ENCODE measurements at places on chromosomes 2 and 18.

- H3K27ac ChIP-seq: no peak overlapping the region
- no peaks in the 10 kb centered on the region for H3K27me3 ChIP-seq
- peaks cover 12% of the 10 kb centered on the region for H3K4me1 ChIP-seq
- H3K4me3 ChIP-seq: no peak overlapping the region
These were observed 7.7 kb upstream of the MAL start for GRCh38 chr2:95017836-95018235.

GRCh38 chr2:97935719-97936161 lies 60.0 kb downstream of the TMEM131 start:
- DNase-seq: no peak
- H3K36me3 ChIP-seq: no peaks in the 10 kb centered on the region
- no peak overlapping the region for H3K27ac ChIP-seq
- no peaks in the 10 kb centered on the region for H3K27me3 ChIP-seq
- no peaks in the 10 kb centered on the region for H3K4me1 ChIP-seq
- H3K4me3 ChIP-seq: no peak overlapping the region

DNA sequence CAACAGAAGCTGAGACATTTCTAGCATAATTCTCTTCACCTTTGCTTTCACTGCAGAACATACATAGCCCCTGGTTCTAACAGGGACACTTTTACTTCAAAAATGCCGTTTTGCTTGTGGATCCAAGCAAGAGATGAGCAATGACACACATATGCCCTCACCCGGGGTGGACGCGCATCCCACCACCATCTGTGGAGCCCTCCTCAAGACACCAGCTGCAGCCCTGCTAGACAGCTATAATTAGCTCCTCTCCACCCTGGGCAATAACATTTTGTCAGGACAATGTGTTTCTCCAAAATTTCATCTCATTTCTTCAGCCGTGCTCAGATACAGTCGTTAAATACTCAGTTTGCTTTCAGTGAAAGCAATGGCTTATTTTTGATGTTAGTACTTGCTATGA lies 368.7 kb upstream of the RAB6C start:
- no peak for DNase-seq
- H3K4me3 ChIP-seq: no peak overlapping the region
- H3K27me3 ChIP-seq: no peaks in the 10 kb centered on the region

GRCh38 chr2:8412082-8412481 lies 269.8 kb upstream of the ID2 start:
- H3K36me3 ChIP-seq: no peaks in the 10 kb centered on the region
- no peak overlapping the region for H3K27ac ChIP-seq
- H3K4me3 ChIP-seq: no peak overlapping the region
- H3K27me3 ChIP-seq: no peaks in the 10 kb centered on the region

DNA sequence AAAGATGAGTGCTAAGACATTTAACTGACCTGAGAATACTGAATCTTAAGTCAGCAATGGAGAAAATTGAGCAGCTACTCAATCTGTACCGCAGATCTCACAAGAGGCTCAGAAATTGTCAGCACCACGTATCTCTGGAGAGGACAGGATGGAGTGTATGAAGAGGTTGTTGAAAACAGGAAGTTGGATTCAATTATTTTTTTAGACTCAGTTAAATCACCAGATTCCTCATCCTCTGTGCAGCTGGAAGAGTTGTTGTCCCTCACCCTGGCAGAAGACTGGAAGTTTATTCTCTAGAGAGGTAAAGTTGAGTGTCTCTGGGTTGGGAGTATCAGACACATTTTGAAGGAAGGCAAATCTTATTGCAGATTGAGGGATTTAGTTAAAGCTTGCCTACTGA lies 114.9 kb upstream of the NT5C1B start:
- H3K36me3 ChIP-seq: no peaks in the 10 kb centered on the region
- DNase-seq: no peak
